ELR (cell line): ENCODE measurements at places on chromosomes 6 and 20.

GRCh38 chr6:15534974-15535373 lies 127.9 kb downstream of the DTNBP1 start:
- DNase-seq: no peak

DNA sequence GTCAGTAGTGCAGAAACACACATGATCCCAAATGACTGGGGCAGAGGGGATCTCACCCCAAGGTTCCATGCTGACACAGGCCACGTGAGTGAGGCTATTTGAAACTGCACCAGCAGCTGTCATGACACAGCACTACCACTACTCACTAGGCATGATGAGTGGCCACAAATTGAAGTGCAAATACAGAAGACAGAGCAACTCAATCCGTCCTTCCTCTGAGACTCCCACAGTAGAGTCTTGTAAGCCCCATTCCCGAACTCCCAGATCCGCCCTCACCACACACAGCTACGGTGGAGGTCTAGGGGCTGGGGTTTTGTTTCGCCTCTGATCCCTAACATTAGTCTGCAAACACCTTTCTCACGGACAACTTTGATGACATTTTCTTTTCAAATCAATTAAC lies 113.3 kb upstream of the NUP153 start:
- peak; percentile 13 for DNase-seq

GRCh38 chr6:112787371-112787770 lies 440.2 kb downstream of the RFPL4B start:
- no peak for DNase-seq

DNA sequence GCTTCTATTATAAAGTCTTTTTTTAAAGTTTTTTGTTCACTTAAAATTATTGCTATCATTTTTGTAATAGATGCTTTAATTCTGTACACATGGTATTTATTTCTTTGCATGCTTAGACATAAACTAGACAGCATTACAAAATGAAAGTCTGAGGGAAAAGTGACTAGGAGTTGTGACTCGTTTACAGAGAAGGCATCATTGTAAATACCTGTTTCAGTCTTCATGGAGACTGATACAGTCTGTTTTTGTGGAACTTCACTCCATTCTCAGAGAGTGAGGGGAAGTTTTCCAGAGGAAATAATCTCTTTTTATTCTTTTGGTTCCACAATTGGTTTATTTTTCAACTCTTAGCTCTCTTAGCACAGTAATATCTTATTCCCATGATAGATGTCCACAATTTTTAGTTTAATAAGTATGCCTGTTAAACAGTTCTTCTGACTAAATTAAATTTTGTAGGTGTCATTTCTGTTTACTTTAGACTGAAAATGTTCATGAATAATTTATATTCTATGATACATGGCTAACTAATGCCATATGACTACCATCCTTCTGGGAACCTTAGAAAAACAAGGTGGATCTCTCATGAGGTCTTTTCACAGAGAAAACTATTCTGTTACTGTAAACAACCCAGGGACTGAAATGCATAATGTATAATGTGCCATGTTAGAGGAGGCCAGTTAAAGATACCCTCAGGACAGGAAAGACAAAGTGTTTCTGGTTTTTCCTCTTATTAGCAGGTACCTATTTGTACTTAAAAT lies 69.2 kb downstream of the MYO6 start:
- peak; percentile 32 for DNase-seq

DNA sequence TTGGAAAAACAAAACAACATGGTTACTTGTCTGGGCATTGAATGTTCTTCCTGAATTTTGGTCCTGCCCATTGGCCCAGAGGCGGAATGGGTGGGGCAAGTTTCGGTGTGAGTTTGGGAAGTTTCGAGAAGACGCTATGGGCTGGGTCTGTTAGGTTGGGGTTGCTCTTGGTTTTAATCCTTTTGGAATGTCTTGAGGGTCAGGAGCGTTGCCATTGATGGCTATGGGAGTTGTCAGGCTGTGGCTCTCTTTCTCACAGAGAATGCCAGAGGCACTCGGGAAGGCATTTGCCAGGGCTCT lies 135.0 kb downstream of the LRRC1 start:
- DNase-seq: no peak

DNA sequence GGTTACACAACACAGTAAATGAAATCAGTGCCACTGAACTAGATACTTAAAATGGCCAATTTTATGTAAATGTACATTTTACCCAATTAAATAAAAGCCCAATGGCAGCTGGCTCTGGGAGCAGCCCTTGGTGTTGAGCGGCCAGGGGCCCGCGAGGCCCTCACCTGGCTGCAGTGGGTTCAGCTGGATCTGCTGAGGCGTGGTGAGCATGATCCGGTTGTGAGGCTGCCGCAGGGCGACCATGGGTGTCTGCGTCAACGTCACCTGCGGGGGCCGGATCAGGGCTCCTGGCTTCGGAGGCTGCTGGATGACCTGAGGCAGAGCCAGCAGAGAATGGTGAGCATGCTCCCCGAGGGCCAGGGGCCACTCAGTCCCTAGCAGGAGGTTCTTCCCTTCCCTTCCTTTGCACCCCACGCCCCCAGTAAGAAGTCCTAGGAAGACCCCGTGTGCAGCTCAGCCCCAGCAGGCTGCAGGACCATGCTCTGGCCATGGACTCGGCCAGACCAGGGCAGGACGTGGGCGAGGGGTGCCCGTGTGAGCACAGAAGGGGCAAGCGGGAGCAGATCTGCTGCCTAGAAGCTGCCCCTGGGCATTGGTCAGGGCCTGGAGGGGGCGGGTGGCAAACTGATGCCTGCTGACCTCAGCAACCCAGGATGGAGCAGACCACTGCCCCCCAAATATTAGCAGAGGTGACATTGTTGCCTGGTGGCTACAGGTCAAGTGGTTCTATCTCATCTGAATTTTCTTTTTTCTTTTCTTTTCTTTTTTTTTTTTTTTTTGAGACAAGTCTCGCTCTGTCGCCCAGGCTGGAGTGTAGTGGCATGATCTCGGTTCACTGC lies 61.9 kb downstream of the TAF4 start:
- no peak for DNase-seq

DNA sequence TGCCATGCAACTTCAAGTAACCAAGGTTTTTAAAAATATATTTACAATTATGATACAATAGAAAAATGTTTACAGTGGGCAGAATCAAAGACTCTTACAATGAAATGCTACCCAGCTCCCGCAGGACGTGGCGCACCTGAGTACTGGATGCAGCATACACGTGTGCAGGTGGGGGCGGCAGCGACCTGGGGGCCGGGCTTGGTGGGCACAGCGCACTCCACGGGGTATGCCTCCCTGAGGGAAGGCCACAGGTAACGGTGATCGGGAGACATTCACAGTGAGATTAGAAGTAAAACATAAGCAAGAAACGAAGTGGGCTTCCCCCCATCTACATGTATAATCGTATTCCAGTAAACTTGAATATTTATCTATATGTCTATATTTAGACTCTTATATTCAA lies 54.2 kb downstream of the WDR27 start:
- no peak for DNase-seq

- no peak for DNase-seq
Measured at GRCh38 chr6:106693418-106693817, 64.0 kb downstream of the QRSL1 start.

DNA sequence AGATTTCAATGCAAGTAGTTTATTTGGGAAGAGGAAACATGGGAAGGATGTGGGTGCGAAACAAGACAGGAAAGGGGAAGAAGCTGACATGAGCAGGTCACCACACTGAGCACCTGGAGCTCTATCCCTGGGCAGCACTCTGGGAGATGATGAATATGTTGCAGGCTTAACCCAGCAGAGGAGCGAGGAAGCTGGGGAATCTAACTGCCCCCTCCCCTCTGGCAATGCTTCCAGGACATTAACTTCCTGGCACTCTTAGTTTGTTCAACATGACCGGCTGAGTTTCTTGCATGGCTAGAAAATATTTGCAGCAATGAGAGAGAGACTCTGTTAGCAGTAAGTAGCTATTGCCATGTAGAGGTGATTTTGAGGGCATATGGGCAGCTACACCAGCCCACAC lies 4.9 kb upstream of the ADA start:
- no peak for DNase-seq

- DNase-seq: peak; percentile 3
Measured at GRCh38 chr6:85041376-85041775, 277.0 kb upstream of the TBX18 start.

GRCh38 chr20:60201198-60201835 lies 243.1 kb downstream of the CDH26 start:
- DNase-seq: no peak

DNA sequence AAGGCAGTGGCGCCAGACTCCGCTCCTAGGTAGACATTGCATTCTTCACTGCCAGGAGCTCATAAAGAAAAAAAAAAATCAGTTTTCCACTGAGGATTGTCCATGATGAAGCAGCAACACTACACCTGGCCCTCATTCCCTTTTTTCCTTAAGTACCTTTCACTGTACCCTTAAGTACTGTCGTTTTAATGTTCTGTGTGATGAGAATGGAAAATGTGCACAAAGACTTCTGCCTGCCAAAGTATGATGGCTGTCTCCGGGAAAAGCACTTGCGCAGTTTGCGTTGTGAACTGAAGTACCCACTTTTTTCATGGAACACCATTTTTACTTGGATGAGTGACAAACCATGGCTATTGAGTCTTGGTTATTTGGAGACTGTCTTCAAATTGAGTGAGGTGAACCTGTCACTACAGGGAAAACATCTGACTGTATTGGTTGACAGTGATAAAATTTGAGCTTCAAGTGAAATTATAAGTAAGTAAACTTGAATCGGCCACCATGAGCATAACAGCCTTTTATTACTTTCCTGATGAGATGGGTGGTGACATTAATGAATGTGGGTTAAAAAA lies 104.8 kb downstream of the NCOA3 start:
- DNase-seq: no peak
